ENCODE measurements at places on chromosomes 2 and 18. TPM values are rescaled to one million over a fixed set of nuclear protein-coding genes. Genes with fewer than 3 reads are reported as not detected.

The MARS2 gene
- 5.8 TPM for total RNA-seq

The FBLN7 gene
- total RNA-seq, result not detected

The XDH gene
- 94.4 TPM for total RNA-seq

The G6PC2 gene
- total RNA-seq, result not detected

The DLGAP1 gene
- 1.6 TPM for total RNA-seq

The CPO gene
- total RNA-seq, result 585 TPM

The CFAP221 gene
- 2.8 TPM for total RNA-seq

The KIF1A gene
- 0.83 TPM for total RNA-seq

The STPG4 gene
- total RNA-seq, result 5.8 TPM

The TXNDC9 gene
- total RNA-seq, result 39.2 TPM

The RAPH1 gene
- 31.4 TPM for total RNA-seq

The RND3 gene
- 14.9 TPM for total RNA-seq

The POTEJ gene
- not detected for total RNA-seq

The RNPEPL1 gene
- total RNA-seq, result 144 TPM

The ADGRF3 gene
- 4.1 TPM for total RNA-seq

The CKAP2L gene
- 2.0 TPM for total RNA-seq

The PJVK gene
- total RNA-seq, result 3.1 TPM

The CRACDL gene
- 13.1 TPM for total RNA-seq

The AQP12A gene
- total RNA-seq, result not detected

The PID1 gene
- total RNA-seq, result 64.4 TPM

The KIF3C gene
- 2.9 TPM for total RNA-seq

The LBX2 gene
- not detected for total RNA-seq

The TNFAIP6 gene
- total RNA-seq, result 1.1 TPM

The TRAF3IP1 gene
- 27.2 TPM for total RNA-seq

The EIF4E2 gene
- 48.7 TPM for total RNA-seq

The KCNS3 gene
- 76.7 TPM for total RNA-seq

The CCNT2 gene
- 38.0 TPM for total RNA-seq

The FRZB gene
- 3.0 TPM for total RNA-seq

The YWHAQ gene
- 76.9 TPM for total RNA-seq

All from Peyer's patch (tissue), 4 donors.